ENCODE measurements at places on chromosomes 13 and 19.

DNA sequence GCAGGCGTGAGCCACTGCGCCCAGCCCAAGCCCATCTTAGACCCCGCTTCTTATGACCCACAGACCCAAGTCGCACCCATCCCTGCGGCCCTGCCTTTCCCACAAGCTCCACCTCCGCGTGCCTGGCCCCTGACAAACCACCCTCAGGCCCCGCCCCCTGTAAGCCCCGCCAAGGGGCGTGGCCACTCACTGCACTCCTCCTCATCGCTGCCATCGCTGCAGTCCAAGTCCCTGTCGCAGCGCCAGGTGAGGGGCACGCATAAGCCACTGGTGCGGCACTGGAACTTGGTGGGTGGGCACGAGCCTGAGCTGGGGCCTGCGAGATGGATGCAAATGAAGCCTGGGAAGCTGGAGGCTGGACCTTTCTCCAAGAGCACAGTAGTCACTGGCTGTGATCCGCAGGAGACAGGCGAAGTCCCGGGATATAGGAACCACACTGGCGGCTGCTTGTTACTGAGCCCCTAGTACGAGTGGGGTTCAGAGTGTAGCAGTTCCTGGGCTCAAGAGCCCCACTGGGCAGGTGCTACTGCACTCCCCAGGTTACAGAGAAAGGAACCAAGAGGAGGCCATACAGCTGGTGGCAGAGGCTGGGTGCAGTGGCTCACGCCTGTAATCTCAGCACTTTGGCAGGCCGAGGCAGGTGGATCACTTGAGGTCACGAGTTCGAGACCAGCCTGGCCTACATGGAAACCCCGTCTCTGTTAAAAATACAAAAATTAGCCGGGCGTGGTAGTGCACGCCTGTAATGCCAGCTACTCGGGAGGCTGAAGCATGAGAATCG, 3.1 kb downstream of the CD320 start:
- DNase-seq = no peak

DNA sequence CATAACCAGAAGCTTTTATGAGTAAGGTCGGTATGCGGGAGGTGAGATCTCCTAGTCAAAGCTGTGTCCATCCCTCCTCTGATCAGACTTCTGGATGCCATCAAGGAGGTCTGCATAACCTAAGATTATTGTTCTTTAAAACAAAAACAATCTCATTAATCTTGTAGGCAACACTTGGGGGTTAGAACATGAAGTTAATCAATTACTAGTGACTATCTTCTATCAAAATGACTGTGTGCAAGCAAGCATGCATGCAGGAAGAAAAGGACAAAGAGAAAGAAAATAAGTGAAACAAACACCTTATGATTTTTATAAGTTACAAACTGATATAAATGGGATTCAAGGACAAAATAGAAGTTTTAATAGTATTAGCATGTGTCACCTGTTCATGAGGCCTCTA, 2435.9 kb upstream of the PCDH20 start:
- no peak for DNase-seq

- no peak for DNase-seq
Observed at GRCh38 chr13:25971047-25971446, 80.8 kb downstream of the SHISA2 start.

DNA sequence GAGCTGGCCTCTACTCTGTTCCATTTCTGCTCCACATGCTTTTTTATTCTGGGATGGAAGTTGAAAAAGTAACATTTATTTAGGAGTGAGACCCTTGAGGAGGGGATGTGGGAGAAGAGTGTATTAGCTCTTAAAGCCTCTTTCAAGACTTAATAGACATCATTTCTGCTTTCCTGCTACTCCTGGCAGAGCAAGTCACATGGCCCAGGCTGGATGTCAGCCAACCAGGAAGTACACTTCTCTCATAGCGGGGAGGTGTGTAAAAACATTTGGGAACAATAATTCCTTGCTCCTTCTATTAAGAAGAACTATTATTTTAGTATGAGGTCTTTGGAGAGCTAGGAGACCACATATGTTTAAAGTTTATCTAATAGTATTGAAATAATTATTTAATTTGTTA, 40.6 kb upstream of the FAM216B start:
- DNase-seq = no peak

GRCh38 chr13:20616059-20616797, 49.3 kb downstream of the IFT88 start:
- DNase-seq = no peak

DNA sequence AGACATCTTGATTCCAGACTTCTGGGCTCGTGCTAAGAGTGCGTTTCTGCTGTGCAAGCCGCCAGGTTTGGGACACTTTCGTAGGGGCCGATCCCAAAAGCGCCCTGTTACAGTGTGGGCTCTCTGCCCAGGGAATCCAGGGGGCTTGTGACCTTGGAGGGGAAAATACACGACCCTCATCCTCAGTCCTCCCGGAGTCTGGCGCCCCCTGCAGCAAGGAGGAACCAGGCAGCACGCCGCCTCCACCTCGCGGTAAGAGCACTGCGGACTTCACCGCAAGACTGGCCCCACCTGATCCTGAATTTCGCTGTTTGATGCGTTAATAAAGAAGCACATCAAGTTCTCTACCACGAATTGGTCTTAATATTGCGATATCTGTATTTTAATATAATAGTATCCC, 5.2 kb downstream of the POLRMT start:
- no peak for DNase-seq

DNA sequence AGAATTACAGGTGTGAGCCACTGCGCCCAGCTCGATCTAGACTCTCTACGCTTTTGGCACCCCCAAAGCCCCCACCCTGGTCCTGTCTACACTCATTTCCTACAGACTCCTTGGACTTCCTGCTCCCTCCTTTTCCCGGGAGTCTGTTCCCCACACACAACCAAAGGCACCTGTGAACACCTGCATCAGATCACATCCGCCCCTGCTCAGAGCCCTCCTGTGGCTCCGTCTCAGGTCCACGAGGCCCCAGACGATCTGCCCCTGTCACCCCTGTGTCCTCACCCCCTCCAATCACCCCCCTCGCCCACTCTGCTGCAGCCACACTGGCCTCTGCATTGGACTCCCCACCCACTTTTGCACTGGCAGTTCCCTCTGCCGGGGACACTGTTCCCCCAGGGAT, 12.4 kb upstream of the PAK4 start:
- no peak for DNase-seq

DNA sequence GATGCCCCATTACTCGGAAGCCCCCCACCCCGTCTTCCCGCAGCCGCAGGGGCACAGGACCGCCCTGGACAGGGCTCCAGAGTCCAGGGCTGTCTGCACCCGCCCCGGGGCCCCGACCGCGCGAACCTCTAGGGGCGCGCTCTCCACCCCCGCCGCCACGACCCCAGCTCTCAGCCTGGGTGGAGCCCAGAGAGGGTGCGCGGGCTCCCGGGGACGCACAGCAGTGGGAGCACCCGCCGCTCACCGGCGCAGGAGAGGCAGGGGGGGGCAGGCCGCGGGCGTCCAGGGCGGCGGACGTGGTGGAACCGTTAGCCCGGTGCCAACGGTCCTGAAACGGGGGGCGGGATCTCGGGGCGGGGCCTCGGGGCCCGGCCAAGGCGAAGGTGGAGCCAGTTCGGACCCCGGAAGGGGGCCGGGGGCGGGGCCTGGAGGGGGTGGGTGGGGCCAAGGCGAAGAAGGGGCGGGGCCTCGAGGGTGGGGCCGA, at the start of gene ATP8B3:
ATP8B3 (minus strand) TSS at position 335 of the 484 bp plus-strand sequence. CDS start 540 bp downstream, outside the sequence.
- no peak for DNase-seq

GRCh38 chr19:17486545-17487240, 16.4 kb downstream of the SLC27A1 start:
- no peak for DNase-seq

GRCh38 chr13:59893266-59893665, 270.5 kb downstream of the DIAPH3 start:
- no peak for DNase-seq

GRCh38 chr13:76738616-76739015, 147.6 kb downstream of the KCTD12 start:
- no peak for DNase-seq

DNA sequence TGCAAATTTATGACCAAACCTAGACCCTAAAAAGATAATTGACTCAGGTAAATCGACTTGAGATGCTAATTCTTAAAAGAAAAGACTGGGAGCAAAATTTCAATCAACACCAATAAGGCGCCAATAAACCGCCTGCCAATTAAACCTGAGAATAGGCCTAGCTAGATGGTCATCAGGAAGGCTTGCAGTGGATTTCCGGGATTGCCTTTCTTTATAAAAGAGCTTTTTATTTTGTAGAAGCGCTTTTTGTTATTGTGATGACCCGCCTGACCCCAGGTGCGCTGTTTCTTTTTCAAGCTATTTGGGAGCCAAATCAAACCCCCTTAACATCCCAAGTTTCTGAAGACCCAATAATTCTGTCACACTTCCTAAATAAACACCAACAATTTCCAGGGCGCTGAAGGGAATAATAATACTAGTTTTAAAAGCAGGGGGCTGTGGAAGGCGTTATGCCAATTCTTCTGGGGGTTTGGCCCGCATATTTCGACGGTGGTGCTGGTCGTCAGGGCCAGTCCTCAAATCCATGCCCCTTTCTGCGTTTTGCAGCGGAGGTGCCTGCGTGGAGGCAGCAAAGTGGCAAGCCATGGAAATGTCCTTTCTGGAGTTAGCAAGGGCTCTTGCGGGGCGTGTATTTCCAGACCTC, 2.9 kb upstream of the ZIC5 start:
- DNase-seq = no peak

- no peak for DNase-seq
Observed at GRCh38 chr13:29513002-29513980, 82.2 kb downstream of the SLC7A1 start.

DNA sequence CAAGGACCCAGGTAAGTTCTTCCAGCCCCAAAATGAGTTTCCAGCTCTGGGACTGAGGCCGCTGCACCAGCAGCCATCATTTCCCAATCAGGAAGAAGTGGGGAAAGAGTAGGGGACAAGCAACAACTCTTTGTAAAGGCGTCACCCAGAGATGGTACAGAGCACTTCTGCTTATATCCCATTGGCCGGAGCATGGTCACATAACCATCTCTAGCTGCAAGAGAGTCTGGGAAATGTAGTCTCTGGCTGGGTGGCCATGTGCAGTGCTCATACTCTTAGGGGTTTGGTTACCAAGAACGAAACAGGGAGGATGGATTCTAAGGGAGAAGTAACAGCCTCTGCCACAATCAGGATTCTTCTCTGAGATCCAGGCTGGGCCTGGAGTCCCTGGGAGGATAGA, 26.3 kb downstream of the CKM start:
- no peak for DNase-seq

DNA sequence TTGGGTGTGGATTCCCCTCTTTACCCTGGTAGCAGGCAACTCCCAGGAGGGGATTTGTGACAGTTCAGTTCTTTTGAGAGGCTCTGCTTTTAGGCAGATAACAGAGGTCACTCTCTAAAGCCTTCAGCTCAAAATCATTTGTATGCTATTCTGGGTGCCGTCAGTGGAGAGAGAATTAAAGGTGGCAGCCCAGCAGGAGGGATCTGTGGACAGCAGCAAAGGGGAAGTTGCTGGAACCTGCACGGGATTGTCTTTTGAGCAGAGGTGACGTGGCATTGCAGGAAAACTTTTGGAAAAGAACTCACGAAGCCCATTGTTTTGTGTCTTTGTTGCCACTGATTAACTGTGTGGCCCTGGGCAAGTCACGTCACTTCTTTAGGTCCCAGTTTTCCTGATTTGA, 62.4 kb upstream of the C1QTNF9 start:
- no peak for DNase-seq

GRCh38 chr19:38852231-38853044, 2.7 kb upstream of the HNRNPL start:
- peak; percentile 73 for DNase-seq

GRCh38 chr19:5646703-5647102, 23.8 kb downstream of the SAFB start:
- DNase-seq = no peak

DNA sequence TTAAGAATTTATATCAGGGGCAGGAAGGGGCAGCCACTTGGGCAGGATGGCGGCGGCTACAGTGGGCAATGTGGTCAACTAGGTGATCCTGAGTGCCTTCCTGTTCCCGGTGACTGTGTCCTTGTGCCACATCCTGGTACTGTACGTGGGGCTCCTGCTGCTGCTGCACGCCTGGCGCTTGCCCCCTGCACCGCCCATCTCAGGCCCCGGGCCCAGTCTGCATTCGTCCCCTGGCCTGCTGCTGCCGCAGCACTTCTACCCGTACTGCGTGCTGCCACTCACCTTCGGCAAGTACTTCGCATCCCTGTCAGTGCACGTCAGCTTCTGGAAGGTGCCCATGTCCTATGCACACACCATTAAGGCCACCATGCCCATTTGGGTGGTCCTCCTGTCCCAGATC, 40.1 kb downstream of the IFT88 start:
- DNase-seq = no peak

DNA sequence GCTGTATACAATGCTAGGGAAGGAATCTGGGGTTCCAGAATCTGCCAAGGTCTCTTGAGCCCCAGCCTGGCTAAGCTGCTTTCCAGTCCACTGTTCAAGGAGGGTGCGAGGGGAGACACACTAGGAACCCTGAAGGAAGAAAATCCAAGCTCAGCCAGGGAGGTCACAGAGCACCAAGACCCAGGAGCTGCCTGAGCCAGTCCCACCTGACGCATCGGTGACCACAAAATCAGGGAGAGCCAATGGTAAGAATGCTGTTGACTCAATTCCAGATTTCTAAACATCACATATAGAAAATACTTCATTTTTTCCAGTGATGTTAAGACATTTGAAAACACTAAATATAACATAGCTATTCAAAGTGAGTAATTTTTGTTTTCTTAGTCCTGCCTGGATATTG, 50.1 kb downstream of the CEP89 start:
- no peak for DNase-seq

GRCh38 chr19:9935506-9936325, 599 bp downstream of the OLFM2 start:
- DNase-seq = no peak

DNA sequence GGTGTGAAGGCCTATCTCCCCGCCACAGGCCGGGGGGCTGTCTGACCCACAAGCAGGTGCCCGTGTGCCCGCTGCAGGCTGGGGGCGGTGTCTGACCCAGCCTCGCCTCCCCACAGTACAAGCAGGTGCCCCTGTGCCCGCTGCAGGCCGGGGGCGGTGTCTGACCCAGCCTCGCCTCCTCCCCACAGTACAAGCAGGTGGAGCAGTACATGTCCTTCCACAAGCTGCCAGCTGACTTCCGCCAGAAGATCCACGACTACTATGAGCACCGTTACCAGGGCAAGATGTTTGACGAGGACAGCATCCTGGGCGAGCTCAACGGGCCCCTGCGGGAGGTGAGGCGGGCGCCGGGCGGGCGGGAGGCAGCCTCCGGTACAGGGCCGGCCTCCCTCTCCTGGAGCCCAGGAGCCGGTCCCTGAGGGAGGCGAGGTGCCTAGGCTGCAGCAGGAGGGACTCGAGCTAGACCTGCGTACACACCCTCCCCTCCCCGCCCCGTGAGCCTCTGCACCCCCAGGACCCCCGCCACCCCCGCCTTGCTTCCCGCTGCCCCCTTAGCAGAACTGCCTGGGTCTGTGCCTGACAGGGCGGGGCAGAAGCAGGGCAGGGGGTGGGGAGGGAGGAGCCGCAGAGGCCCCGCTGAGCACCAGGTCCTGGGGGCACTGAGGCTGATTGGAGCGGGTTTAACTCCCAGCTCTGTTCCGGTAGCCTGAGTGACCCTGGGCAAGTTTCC, 20.6 kb downstream of the HCN2 start:
- DNase-seq = no peak
